ENCODE measurements at places on chromosomes 3 and 15.
A peak's percentile ranks its signal among the peaks of the same experiment; 100 is the strongest.

GRCh38 chr3:81985996-81986723 lies 224.7 kb upstream of the GBE1 start:
- DNase-seq: no peak

GRCh38 chr3:132871956-132872355 lies 149.7 kb upstream of the NPHP3 start:
- no peak for DNase-seq

GRCh38 chr15:41507820-41508290 lies 5.8 kb downstream of the LTK start:
- DNase-seq: no peak

- DNase-seq: no peak
Observed at GRCh38 chr15:43215961-43216360, 4.9 kb downstream of the EPB42 start.

GRCh38 chr15:86002444-86002843 lies 77.2 kb upstream of the AGBL1 start:
- DNase-seq: no peak

DNA sequence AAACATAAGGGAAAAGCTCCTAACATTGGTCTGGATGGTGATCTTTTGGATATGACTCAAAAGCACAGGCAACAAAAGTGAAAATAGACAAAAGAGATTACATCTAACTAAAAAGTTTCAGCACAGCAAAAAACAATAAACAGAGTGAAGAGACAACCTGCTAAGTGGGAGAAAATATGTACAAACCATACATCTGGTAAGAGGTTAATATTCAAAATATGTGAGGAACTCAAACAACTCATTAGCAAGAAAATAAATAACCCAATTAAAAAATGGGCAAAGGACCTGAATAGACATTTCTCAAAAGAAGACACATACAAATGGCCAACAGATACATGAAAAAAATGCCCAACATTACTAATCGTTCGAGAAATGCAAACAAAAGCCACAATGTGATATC lies 19.0 kb upstream of the NR1I2 start:
- no peak for DNase-seq

GRCh38 chr3:14600075-14600474 lies 51.5 kb upstream of the CCDC174 start:
- no peak for DNase-seq

DNA sequence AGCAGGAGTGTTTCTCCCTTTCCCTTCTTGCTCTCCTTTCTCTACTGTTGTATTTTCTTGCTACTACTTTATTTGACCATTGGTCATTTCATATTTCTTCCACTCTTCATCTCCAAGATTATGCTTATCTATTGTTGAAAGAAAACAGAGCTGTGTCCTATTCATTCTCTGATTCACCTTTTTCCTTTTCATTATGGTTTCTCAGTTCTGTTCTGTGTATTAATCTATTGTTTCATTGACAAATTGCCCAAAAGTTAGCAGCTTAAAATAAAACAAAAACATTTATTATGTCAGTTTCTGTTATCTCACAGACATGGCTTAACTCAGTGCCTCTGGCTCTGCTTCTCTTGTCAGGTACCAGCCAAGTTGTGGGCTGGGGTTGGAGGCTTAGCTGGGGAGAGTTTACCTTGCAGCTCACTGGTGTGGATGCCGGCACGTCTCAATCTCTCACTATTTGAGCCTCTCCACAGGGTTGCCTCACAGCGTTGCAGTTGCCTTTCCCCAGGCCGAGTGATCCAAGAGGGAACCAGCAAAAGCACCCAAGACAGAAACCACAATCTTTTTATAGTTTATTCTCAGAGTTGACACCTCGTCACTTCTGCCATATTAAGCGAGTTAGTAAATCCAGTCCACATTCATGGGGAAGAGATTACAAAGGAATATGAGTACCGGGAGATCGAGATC lies 36.9 kb upstream of the FILIP1L start:
- DNase-seq: no peak

- no peak for DNase-seq
Observed at GRCh38 chr3:170128977-170129431, 52.5 kb downstream of the PHC3 start.

DNA sequence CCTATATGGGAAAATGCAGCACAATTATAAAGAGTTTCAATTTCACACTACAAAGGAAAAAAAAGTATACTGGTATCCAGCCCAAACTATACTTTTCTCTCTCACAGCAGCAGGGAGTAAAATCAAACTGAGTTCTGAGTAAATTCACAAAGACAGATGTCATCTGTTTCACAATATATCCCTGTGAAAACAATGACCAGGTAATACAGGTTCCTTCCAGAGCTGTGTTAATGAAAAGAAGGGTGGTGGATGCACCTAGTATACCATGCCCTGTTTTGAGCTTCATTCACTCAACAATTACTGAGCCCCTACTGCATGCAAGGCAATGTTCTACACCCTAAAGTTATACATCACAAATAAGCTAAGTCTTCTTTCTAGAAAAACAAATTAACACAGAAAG lies 108.5 kb downstream of the TJP1 start:
- no peak for DNase-seq

- DNase-seq: no peak
Observed at GRCh38 chr3:55161231-55161630, 233.4 kb upstream of the LRTM1 start.

GRCh38 chr3:195036974-195037373 lies 234.0 kb downstream of the XXYLT1 start:
- peak; percentile 23 for DNase-seq

- no peak for DNase-seq
Observed at GRCh38 chr3:182523836-182524235, 269.5 kb upstream of the ATP11B start.

DNA sequence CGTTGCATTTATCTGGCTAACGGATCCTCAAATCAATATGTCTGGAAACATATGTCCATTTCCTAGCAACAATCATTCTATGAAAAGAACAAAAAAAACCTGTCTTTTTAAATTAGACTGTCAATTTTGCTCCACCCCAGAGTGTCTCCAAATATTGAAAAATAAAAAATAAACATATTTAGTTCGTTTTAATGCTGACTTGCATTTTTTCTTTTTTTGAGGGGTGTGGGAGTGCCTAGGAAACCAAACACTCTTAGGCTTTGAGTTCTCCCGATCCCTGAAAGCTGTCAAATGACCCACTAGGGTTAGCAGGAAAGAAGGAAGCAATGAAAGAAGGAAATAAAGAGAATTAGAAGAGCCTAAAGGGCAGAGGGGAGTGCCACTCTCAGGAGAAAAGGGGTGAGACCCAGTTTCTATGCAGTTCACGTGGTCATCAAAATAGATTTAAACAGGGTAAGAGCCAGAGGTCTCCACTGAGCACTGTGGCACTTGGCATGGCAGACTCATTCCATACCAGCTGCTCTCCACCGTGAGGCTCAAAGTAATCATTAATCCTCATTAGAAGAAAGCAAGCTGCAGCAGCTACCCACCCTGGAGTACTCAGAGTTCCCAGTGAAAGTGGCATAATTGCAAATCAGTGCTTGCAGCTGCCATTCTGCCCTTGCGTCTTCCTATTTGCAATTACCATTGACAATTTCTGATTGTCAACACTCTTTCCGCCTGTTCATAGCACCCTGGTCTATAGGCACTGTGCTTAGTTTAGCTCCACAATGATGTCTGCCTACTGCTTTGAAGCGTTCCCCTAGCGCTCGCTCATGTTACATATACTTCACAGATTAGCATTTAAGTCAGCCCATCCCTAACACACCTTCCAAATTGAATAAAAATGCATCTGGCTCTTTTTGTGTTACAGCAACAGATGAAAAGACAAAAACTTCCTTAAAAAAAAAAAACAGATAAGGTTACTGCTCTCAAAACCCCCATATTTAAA lies 32.3 kb downstream of the PDZRN3 start:
- DNase-seq: no peak

- peak; percentile 45 for DNase-seq
Observed at GRCh38 chr3:149494022-149494758, 19.7 kb downstream of the TM4SF4 start.

- no peak for DNase-seq
Observed at GRCh38 chr15:68644996-68645395, 66.2 kb downstream of the CORO2B start.

DNA sequence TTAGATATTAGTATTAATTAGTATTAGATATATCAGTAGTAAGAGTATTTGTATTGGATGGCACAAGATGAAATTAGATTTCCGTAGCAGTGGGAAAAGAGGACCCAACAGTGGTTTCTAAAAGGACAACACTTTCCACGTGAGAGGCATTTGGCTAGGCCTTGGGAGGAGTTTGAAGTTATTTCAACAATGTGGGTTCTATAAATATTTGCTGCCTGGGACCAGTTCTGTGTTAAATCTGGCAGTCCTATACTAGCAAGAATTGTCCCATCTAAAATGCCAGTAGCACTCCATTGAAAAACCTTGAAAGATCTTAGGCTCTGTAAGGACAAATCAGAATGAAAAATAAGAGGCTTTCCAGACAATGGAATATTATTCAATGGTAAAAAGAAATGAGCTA lies 347.1 kb upstream of the DNAJC19 start:
- no peak for DNase-seq

GRCh38 chr15:99917252-99917651 lies 184.0 kb upstream of the LYSMD4 start:
- DNase-seq: no peak

GRCh38 chr3:188901126-188901525 lies 270.6 kb upstream of the TPRG1 start:
- peak; percentile 81 for DNase-seq

DNA sequence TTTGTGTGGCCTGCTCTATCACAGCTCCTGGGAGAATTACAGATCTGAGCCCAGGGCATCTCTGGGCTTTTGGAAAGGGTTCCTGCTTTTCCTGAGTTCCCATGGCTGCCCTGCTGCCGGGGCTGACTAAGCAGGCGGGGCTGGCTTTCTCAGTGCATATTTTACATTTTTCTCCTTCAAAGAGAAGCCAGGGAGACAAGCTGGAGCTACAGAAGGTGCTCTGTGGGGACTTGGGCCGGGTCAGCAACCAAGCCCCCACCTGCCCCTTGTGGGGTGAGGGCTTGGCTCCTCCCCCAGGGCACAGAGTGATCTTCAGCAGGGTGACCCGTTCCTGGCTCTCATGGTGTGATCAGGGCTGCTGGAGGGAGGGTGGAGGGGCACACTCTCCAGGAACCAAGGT lies 17.4 kb downstream of the ABTB1 start:
- no peak for DNase-seq

- DNase-seq: no peak
Observed at GRCh38 chr15:41892621-41893421, 1.0 kb downstream of the SPTBN5 start.

DNA sequence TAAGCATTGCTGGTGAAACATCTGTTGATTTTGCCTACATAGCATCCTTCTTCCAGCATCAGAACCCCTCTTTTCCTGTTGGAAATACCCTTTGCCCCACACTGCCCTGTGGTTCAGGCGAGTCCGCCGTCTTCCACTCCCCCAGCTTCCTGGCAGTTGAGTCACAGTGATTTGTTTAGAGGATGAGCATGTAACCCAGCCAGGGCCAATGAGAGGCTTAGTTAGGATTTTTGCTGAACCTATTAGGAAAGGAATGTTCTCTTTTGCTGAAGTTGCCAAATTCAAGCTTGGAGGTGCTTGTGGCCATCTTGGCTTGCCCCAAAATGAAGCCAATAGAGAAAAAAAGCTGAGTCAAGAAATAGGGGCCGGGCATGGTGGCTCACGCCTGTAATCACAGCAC lies 19.0 kb upstream of the MEX3B start:
- DNase-seq: peak; percentile 39

- DNase-seq: no peak
Observed at GRCh38 chr3:188370081-188370830, 216.3 kb downstream of the LPP start.

- DNase-seq: peak; percentile 6
Observed at GRCh38 chr3:136404056-136404455, 153.9 kb downstream of the PCCB start.

DNA sequence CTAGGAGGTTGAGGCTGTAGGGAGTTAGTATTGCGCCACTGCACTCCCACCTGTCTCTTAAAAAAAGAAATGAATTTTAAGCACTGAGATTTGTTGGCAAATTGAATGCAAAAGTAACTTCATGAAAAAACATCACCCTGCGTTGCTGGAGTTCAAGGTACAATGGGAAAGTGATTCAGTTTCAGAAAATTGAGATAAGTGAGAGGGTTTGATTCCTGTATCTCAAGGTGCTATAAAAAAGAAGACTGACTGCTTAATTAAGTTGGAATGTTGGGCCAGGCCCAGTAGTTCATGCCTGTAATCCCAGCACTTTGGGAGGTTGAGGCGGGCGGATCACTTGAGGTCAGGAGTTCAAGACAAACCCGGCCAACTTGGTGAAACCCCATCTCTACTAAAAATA lies 39.1 kb downstream of the IQGAP1 start:
- DNase-seq: no peak

DNA sequence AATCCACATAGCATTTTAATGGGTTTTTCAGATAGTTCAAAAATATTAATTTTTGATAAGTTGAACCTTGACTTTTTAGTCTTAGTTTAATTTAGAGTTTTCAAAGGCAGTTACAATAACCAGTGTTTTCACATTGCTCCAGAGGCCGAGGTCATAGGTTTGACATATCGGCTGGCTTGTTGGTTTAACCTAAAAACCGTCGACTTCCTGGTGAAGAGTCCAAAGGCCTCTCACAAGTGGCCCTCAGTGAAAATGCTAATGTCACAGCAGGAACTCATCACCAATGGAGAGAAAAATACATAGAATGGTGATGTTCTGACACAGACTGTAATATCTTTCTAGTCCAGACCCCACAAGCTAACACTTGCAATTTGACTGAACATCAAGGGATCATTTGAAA lies 642.3 kb downstream of the PLOD2 start:
- DNase-seq: no peak

DNA sequence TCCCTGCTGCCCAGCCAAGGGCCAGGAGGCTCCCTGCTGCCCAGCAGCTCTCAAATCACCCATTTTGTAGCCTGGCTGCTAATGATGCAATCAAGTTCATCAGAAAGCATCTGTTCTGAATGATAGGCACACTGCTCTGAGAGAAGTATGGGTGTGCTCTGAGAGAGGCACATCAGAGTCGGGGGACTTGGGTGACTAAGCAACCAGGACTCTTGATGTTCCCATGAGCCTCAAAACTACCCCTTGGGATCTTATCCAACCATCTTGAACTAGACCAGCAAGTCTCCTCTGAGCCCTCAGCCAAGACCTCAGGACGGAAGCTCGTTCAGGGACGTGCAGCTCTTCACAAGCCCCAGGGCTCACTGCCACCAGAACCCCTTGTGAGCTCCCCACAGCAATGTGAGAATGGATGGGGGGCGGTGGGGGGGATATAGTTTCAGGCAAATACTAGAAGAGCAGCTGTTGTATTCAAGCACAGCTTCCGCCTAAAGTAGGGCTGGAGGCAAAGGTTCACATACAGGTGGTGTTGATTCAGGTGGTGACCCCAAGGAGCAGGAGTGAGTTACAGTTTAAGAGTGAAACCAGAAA lies 52.2 kb upstream of the HES1 start:
- DNase-seq: no peak
